ENCODE measurements at places on chromosomes 3 and 15.

GRCh38 chr15:37616215-37616614 lies 318.2 kb upstream of the TMCO5A start:
- peak; percentile 8 for DNase-seq

GRCh38 chr3:155978324-155978723 lies 107.9 kb downstream of the GMPS start:
- no peak for DNase-seq

GRCh38 chr15:48796521-48796920 lies 14.3 kb downstream of the CEP152 start:
- DNase-seq = no peak

DNA sequence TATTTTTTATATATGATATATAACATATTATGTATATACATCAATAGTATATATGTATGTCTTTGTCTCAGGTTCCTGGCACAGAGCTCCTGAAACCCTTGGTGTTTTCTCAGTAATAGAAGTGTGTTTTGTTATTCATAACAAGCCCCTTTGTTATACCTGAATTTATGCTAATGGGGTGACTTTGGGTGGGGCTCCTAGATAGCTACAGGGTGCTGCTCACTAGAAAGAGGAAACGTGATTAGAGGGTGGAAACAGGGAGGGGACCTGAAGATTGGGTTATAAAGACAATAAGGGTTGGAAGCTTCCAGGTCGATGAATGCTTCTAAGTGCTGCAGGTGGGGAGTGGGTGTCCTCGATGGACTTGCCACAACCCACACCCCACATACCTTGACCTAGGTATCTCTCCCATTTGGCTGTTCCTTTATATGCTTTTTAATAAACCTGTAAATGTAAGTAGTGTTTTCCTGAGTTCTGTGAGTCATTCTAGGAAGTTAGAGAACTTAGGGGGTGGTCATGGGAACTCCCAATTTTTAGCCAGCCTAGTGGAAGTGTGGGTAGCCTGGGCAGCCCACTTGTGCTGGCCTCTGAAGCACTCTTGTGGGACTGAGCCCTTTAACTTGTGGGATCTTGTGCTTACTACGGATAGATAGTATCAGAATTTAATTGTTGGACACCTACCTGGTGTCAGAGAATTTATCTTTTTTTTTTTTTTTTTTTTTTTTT lies 36.9 kb upstream of the C15orf39 start:
- no peak for DNase-seq

- no peak for DNase-seq
Observed at GRCh38 chr3:38543586-38543985, 47.4 kb downstream of the EXOG start.

DNA sequence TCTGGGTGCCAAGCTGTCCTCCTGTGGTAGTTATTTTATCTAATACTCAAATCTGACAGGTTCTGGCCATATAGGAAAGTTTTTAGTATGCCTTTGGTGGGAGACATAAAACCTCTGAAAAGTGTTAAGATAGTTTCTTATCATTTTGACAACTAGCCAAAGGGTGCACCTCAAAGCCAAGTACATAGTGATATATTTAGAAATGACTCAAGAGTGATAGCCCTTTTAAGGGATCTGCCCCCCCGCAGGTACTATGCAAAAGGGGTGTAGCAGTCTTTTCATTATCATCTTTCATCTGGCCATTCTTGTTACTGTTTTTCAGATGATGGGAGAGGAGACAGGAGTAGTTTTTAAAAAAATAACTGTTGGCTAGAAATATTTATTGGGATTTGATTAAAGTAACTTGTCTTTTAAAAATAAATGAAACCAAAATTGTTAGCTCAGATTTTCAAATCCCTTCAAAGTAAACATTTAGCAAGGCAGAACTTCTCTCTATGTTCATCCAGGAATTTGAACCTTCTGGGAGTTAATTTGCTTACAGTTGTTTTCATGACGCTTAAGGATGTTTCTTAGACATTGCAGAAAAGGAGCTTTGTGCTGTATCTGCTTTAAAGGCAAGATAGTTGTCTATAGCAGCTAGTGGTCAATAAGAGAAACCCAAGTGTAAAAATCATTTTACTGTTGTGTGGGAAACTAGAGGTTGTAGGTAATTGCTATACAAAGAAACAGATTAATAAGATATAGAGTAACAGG lies 5.1 kb downstream of the PHLDB2 start:
- peak; percentile 35 for DNase-seq

- DNase-seq = no peak
Observed at GRCh38 chr15:47184908-47185801, 532.1 kb upstream of the SEMA6D start.

- DNase-seq = peak; percentile 45
Observed at GRCh38 chr3:177284383-177284881, 87.2 kb upstream of the TBL1XR1 start.

DNA sequence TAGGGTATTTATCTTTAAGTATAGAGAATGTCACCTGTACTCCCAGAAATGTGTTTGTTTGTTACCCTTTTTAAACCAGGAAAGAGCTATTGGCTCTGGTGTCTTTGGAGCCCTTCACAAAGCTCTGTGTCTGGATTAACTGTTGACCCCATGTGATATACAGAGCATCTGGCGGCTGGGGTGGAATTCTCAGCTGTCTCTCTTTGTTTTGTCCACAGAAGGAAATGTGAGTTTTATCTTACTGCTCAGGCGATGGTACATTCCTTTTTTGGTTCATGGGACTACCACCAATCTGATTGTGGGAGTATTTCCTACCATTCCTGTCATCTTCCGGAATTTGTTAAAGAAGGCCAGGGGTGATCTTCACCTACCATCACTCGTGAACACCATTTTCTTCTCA lies 120.3 kb downstream of the AKAP13 start:
- no peak for DNase-seq

GRCh38 chr15:52262364-52262763 lies 33.2 kb downstream of the MYO5C start:
- no peak for DNase-seq

DNA sequence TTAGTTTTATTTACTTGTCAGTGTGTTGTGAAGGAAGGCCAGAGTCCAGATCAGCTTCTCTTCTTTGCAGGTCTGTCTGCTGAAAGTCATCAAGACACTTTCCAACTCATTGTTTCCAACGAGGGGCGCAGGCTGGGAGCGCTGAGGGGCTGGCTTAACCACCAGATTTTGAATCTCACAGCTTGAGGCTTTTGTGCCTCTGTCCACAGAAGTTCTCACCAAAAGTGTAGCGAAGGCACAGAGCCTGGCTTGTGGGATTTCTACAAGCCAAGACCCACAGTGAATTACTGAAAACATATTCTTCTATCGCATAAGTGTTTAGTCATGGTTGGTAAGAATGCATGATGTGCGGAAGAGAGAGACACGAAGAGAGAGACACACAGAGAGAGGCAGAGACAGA lies 35.2 kb downstream of the BHLHE40 start:
- DNase-seq = no peak

Data from EL (cell line).